Esophagus mucosa (tissue), 1 donor: ENCODE measurements at places on chromosomes 2 and 18. TPM values are rescaled to one million over a fixed set of nuclear protein-coding genes. Genes with fewer than 3 reads are reported as not detected.

- no peak for ATAC-seq
These were observed 130.2 kb downstream of the INHBB start for GRCh38 chr2:120476141-120476540.

DNA sequence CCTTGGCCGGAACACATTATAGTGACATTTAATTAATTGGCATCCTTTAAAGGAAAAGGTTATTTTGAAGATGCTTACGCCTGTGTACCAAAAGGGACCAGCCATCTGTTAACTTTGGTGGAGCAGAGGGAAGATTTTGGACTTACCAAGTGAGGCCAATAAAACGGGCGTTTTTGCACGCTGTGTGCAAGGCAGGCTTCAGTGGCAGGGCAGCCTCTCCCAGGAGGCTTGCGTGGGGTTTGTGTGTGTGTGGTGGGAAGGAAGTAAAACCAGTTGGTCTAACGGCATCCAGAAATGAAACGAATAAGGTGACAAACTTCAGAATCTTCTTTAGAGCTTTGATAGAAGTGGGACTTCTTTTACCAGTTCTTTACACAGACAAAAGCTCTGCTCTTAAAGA lies 191.7 kb downstream of the PRKCE start:
- ATAC-seq: no peak

- peak; percentile 40 for ATAC-seq
These were observed 7.5 kb downstream of the GALNT1 start for GRCh38 chr18:35588995-35589394.

DNA sequence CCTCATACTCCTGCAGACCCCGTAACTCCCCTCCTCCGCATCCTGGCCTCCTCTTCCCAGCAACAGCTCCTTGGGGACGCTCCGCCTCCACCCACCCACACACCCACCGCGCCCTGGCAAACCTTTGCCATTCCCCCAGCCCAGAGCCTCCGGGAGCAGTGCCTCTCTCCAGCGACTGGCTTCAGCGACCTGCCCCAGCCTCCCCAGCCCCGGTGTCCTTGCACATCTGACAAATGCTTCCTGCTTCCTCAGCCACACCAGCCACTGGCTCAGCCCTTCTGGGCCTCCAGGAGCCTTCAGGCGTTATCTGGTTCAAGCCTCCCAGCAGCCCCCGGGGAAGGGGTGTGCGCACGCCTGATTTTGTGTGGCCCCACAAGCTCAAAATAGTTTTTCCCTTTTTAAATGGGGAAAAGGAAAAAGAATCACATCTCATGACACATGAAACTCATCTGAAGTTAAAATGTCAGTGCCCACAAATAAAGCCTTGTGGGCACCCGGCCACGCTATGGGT lies 14.2 kb downstream of the ESPNL start:
- no peak for ATAC-seq

DNA sequence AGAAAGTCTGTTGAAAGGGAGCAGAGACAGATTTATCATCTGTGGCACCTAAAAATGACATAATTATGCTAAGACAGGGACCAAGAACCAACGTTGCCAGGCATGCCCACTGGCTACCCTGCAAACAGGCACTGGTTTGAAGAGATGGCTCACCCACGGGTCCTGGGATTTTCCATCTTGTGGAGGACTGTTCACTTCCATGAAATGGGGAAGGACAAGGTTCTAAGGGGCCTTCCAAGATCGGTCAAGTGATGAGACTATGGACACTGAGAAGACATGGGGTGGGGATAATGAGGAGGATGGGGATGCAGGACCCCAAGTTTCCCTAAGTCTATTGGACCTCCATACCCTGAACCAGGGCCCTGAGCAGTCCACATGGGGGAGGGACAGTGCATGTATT lies 18.9 kb downstream of the LGALSL start:
- no peak for ATAC-seq

GRCh38 chr2:1661891-1662605 lies 82.3 kb downstream of the PXDN start:
- no peak for ATAC-seq

GRCh38 chr18:74897971-74898657 lies 300.4 kb downstream of the ZNF407 start:
- ATAC-seq: no peak

DNA sequence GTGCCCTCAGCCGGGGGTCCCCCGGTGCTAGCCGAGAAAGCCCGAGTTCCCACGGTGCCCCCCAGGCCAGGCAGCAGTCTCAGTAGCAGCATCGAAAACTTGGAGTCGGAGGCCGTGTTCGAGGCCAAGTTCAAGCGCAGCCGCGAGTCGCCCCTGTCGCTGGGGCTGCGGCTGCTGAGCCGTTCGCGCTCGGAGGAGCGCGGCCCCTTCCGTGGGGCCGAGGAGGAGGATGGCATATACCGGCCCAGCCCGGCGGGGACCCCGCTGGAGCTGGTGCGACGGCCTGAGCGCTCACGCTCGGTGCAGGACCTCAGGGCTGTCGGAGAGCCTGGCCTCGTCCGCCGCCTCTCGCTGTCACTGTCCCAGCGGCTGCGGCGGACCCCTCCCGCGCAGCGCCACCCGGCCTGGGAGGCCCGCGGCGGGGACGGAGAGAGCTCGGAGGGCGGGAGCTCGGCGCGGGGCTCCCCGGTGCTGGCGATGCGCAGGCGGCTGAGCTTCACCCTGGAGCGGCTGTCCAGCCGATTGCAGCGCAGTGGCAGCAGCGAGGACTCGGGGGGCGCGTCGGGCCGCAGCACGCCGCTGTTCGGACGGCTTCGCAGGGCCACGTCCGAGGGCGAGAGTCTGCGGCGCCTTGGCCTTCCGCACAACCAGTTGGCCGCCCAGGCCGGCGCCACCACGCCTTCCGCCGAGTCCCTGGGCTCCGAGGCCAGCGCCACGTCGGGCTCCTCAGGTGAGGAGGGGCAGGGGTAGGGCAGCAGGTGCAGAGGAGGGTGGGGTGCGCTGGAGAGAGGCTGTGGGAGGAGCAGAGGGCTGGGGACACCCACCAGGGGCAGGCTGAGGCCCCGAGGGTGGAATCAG lies 14.1 kb upstream of the GMPPA start:
- ATAC-seq: no peak

DNA sequence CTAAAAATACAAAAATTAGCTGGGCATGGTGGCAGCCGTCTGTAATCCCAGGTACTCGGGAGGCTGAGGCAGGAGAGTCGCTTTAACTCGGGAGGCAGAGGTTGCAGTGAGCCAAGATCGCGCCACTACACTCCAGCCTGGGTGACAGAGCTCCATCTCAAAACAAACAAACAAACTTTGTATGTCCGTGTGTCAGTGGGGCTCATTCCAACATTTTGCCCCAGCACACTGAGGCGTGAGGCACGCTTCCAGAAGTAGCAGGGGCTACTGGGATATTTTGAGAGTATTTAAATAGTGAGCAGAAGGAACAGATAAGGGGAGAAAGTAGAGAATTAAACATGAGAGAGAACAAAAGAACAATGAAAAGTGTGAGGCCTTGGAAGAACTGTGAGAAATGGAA lies 83.3 kb upstream of the TANK start:
- ATAC-seq: no peak

- no peak for ATAC-seq
These were observed 43.6 kb upstream of the PTMA start for GRCh38 chr2:231664727-231665126.

DNA sequence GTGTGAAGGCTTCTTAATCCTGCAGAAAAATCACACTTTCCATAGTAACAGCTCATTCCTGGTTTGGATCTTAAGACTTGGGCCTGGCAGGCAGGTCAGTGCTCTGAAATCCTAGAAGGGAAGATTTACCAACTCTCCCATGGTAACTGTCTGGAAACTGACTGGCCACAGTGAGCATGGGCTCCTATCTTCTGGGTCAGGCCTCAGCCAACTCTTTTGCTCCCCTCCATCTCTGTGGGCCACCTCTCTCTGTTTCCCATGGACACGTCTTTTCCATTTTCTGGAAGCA lies 86.7 kb downstream of the ACAA2 start:
- ATAC-seq: no peak

GRCh38 chr2:50529600-50530218 lies 502.2 kb downstream of the NRXN1 start:
- peak; percentile 61 for ATAC-seq

GRCh38 chr2:70241340-70241739 lies 7.1 kb downstream of the TIA1 start:
- no peak for ATAC-seq

DNA sequence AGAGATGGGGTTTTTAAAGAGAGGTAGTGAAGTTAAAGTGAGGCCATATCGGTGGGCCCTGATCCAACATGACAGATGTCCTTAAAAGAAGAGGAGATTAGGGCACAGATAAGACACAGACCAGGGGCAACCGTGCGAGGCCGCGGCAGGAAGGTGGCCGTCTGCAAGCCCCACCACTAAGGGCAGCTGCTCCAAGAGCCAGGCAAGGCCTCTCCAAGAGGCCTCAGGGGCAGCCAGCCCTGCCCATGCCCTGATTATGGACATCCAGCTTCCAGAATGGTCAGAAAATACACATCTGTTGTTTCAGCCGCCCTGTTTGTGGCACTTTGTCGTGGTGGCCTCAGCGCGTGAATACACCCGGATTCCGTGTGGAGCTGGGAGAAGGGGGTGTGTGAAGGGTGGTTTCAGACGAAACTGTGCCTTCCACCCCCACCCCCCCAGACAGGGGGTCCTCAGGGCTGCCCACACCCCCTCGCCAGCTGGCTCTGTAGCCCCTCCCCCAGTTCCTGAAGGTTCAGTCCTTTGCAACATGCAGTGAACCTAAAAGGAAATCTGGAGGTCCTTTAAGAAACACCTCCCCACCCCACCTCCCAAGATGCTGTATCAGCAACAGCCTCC lies 74.1 kb upstream of the SMAD7 start:
- no peak for ATAC-seq

DNA sequence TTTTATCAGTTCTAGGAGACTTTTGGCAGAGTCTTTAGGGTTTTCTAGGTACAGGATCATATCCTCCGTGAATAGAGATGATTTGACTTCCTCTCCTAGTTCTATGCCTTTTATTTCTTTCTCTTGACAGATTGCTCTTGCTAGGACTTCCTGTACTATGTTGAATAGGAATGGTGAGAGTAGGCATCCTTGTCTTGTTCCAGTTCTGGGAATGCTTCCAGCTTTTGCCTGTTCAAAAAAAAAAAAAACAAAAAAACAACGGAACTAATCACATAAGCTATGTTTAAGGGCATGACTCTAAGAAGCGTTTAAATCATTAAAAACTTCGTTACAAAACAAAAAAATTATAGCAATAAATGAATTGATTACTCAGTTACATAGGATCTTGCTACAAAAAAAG lies 145.7 kb downstream of the NUP35 start:
- no peak for ATAC-seq

GRCh38 chr2:16661936-16662839 lies 3.4 kb downstream of the CYRIA start:
- ATAC-seq: no peak

DNA sequence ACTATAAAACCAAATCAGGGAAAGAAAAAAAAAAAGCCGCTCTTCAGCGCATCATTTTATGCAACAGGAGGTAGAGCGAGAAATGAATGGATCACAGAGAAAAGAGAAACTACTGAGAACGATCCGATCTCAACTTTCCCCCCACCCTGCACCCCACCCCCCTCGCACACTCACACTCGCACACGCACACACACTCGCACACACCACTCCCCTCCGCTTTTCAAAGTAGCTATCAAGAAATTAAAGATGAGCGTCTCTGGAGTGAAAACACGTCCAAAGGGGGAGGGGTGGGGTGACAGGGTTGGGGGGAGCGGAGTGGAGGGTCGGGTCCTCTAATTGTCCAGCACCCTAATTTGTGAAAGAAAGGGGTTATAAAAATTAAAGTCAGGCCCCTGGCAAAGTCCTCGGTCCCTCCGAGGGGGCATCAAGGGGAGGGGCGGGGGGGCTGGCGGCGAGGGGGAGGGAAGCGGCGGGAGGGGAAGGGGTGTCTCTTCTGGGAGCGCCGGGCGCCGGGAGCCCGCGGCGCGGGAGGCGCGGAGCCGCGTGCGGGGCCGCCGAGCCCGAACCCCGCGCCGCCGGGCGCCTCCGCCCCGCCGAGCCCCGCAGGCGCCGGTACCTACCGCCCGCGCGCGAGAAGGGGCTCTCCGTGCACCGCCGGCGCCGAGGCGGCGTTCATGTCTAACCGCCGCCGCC lies 428 bp downstream of the TCF4 start:
- no peak for ATAC-seq

GRCh38 chr2:55076721-55077120 lies 26.5 kb upstream of the RTN4 start:
- ATAC-seq: no peak

GRCh38 chr2:100953406-100954043 lies 48.6 kb upstream of the RPL31 start:
- ATAC-seq: no peak

- no peak for ATAC-seq
These were observed 375.8 kb upstream of the LYPD1 start for GRCh38 chr2:133045787-133046186.

DNA sequence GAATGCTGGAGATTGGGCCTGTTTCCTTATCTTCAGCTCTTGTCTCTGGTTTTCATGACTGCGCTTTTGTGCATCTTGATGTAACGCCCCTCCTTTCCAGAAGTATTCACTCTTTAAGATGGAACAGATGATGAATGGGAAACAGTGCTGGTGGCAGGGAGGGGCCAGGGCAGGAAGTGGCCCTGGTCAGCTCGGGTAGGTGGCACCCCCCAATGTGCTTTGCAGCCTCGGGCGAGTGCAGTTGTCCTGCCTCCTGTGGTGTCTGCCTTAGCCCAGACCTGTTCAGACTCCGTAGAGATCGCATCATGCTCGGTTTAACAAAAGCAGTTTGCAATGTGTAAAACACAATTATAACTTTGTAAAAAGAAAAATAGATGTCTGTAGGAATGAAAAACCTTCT lies 17.0 kb upstream of the MGAT4A start:
- no peak for ATAC-seq

GRCh38 chr2:42169100-42169873 lies at the start of gene EML4:
EML4 (plus strand) TSS chr2:42169353; CDS start chr2:42169612, 259 bp downstream.
- peak; percentile 99 for ATAC-seq

DNA sequence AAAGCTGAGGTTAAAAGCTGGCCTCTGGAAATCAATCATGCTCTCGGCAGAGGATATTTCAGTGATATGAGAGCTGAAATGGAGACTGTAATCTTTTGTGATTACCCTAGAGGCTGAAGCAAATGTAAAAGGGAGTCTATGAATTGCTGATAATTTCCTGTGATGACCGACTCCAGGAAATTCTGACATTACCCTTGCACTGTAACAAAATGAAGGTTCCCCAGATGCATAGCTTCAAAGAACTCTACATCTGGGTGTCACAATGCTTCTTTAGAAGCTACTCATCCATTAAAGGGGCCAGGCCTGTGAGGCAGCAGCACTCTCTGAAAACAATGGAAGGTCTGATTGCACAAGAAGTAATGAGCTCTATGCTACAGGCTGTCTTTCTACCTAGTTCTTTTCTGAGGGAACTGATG lies 268.2 kb upstream of the SESTD1 start:
- no peak for ATAC-seq

- ATAC-seq: no peak
These were observed 125.4 kb downstream of the CLIP4 start for GRCh38 chr2:29240601-29241000.

The ANKRD62 gene
- total RNA-seq: 0.48 TPM

The PEX13 gene
- total RNA-seq: 20.4 TPM

The PDCL3 gene
- total RNA-seq: 24.4 TPM

The GPR17 gene
- not detected for total RNA-seq

The ASAP2 gene
- total RNA-seq: 6.4 TPM

The ANKRD36B gene
- total RNA-seq: 5.4 TPM

The NYAP2 gene
- 0.32 TPM for total RNA-seq

The WNT10A gene
- 3.4 TPM for total RNA-seq

The STPG4 gene
- 0.16 TPM for total RNA-seq

The UGT1A10 gene
- 6.9 TPM for total RNA-seq

The RAMP1 gene
- 2.2 TPM for total RNA-seq

The SCN1A gene
- not detected for total RNA-seq

The SP110 gene
- total RNA-seq: 9.1 TPM
